Effector memory CD8-positive, alpha-beta T cell (primary cell): ENCODE measurements at places on chromosomes 1 and 21.

DNA sequence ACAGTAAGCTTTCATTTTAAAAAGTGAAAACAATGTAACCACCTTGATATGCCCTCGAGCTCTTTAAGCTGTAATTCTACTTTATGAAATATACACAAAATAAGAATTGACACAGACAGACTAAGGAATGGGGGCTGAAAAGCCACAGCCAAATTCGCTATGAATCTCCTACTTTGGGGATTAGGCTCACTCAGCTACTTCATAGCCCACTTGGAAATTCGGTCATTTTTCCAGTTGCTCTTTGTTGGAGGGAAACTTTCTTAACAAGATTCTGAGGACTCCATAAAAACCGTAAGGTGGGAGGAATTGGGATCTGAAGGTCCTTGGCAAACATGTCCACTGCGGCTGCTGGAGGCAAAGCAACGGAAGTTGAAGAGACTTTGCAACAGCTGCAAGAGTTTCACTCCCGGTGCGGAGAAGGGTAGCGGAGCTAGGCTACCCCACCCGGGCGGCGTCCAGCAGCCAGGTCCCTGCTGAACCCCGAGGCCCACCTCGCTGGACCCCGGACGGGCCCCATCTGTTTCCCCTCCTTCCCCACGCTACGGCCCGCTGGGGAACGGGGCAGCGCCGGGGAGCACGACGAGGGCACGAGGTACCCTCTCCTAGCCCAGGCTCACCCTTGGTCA, 634 bp downstream of the MYCBP start:
- H3K4me1 ChIP-seq, result peaks cover 10% of the 10 kb centered on the region
- no peaks in the 10 kb centered on the region for H3K27me3 ChIP-seq
- H3K27ac ChIP-seq, result peak overlapping the region; percentile 85
- DNase-seq, result peak; percentile 18
- peaks cover 12% of the 10 kb centered on the region for H3K36me3 ChIP-seq

- peaks cover 71% of the 10 kb centered on the region for H3K27me3 ChIP-seq
- no peaks in the 10 kb centered on the region for H3K36me3 ChIP-seq
- H3K4me1 ChIP-seq, result no peaks in the 10 kb centered on the region
- no peak overlapping the region for H3K27ac ChIP-seq
- DNase-seq, result no peak
- H3K4me3 ChIP-seq, result no peak overlapping the region
These were observed 56.1 kb downstream of the ATP5PO start for GRCh38 chr21:33859373-33860102.

GRCh38 chr1:14662116-14662515, 63.6 kb downstream of the KAZN start:
- peaks cover 3% of the 10 kb centered on the region for H3K4me1 ChIP-seq
- no peak for DNase-seq
- H3K4me3 ChIP-seq, result no peak overlapping the region
- H3K36me3 ChIP-seq, result no peaks in the 10 kb centered on the region

DNA sequence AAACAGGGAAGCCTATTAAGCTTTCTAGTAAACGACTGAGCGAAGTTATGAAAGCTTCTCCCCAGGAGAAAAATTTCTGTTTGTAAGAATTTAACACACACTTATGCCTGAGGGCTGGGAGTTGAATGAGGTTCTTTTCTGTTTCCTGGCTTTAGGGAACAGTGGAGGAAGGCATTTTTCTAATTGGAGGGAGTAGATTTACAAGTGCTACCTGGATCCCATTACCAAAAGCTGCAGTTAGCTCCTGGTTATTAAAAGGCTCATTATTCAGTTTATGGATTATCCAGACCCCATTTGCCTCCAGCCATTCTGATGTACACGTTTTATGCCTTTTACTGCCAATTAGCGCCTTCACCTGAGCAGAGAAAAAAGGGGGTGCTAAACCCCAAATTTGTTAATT, 7.5 kb downstream of the ST6GALNAC3 start:
- no peak for DNase-seq
- no peaks in the 10 kb centered on the region for H3K36me3 ChIP-seq
- no peaks in the 10 kb centered on the region for H3K27me3 ChIP-seq
- H3K4me1 ChIP-seq, result no peaks in the 10 kb centered on the region
- no peak overlapping the region for H3K27ac ChIP-seq
- no peak overlapping the region for H3K4me3 ChIP-seq

DNA sequence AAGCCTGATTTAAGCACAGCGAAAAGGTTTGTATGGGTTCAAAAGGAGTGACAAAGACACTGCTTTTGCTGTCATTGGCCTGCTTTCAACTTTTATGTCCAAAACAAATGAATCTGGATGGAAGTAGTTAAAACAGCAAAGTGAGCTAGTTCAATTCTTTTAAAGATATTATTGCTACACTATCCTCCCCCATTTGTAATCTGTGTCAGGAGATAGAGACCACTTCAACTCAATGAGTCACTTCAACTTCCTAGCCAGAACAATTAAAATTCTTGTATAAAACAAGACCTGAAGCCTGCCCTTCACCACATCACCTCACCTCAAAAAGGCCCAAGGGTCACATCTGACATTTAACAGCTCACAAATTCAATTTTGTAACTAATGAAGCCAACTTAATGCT, 364.1 kb upstream of the LYPLAL1 start:
- no peaks in the 10 kb centered on the region for H3K27me3 ChIP-seq
- no peaks in the 10 kb centered on the region for H3K36me3 ChIP-seq
- H3K4me3 ChIP-seq, result no peak overlapping the region

- no peaks in the 10 kb centered on the region for H3K4me1 ChIP-seq
- no peak for DNase-seq
- peaks cover 64% of the 10 kb centered on the region for H3K27me3 ChIP-seq
- no peaks in the 10 kb centered on the region for H3K36me3 ChIP-seq
These were observed 10.4 kb upstream of the FOXE3 start for GRCh38 chr1:47405697-47406096.

- no peaks in the 10 kb centered on the region for H3K27me3 ChIP-seq
- no peak overlapping the region for H3K4me3 ChIP-seq
- DNase-seq, result no peak
These were observed 450.0 kb downstream of the USP25 start for GRCh38 chr21:16179773-16180172.

- DNase-seq, result no peak
- peaks cover 19% of the 10 kb centered on the region for H3K27me3 ChIP-seq
- no peak overlapping the region for H3K4me3 ChIP-seq
- peaks cover 2% of the 10 kb centered on the region for H3K36me3 ChIP-seq
- no peak overlapping the region for H3K27ac ChIP-seq
These were observed 23.3 kb downstream of the RIMKLA start for GRCh38 chr1:42403880-42404400.

- no peaks in the 10 kb centered on the region for H3K36me3 ChIP-seq
- H3K4me3 ChIP-seq, result no peak overlapping the region
- no peak overlapping the region for H3K27ac ChIP-seq
- H3K4me1 ChIP-seq, result peaks cover 25% of the 10 kb centered on the region
- DNase-seq, result no peak
These were observed 242.5 kb upstream of the SGIP1 start for GRCh38 chr1:66291531-66291864.

DNA sequence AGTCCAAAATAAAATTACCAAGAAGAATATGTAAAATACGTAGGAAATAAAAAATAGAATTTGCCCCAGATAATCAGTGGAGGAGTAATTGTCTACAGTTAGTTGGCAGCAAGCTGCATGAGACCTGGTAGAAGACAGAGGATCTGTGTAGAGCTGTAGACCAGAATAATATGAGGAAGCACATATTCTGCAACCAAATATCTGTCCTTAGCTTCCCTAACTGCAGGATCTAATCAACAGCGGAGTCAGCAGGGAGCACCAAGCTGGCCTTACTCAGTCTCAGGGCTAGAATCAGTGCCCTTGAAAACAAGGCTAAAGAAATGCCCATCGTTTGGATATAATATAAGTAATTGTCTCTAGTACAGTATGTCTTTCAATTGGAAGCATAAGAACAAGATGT, 6.1 kb upstream of the GCSAML start:
- H3K4me3 ChIP-seq, result no peak overlapping the region
- no peak for DNase-seq
- peaks cover 23% of the 10 kb centered on the region for H3K27me3 ChIP-seq
- no peak overlapping the region for H3K27ac ChIP-seq

DNA sequence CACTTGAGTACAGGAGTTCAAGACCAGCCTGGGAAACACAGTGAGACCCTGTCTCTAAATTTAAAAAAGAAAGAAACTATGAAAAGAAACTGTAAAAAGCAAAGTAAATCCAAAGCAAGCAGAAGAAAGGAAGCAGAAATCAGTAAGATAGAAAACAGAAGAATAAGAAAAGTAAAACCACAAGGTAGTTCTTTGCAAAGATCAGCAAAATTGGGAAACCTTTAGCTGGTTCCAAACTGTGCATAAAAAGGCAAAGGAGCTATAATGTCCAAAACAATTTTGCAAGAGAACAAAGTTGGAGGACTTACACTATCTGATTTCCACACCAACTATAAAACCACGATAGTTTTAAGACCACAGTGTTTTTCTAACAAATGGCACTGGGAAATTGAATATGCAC, 218.8 kb downstream of the RPS6KC1 start:
- H3K4me3 ChIP-seq, result no peak overlapping the region
- H3K36me3 ChIP-seq, result no peaks in the 10 kb centered on the region
- H3K27me3 ChIP-seq, result no peaks in the 10 kb centered on the region
- no peaks in the 10 kb centered on the region for H3K4me1 ChIP-seq
- DNase-seq, result no peak
- H3K27ac ChIP-seq, result no peak overlapping the region

GRCh38 chr1:28509705-28510272, 3.9 kb downstream of the RCC1 start:
- H3K27ac ChIP-seq, result peak overlapping the region; percentile 92
- H3K27me3 ChIP-seq, result no peaks in the 10 kb centered on the region
- peak overlapping the region; percentile 98 for H3K4me3 ChIP-seq
- peaks cover 54% of the 10 kb centered on the region for H3K4me1 ChIP-seq
- H3K36me3 ChIP-seq, result peaks cover 96% of the 10 kb centered on the region
- no peak for DNase-seq

GRCh38 chr1:183310753-183311479, 107.3 kb downstream of the NMNAT2 start:
- H3K36me3 ChIP-seq, result no peaks in the 10 kb centered on the region
- DNase-seq, result no peak
- H3K27me3 ChIP-seq, result peaks cover 6% of the 10 kb centered on the region
- H3K4me3 ChIP-seq, result no peak overlapping the region
- no peaks in the 10 kb centered on the region for H3K4me1 ChIP-seq

GRCh38 chr21:17829472-17829871, 10.3 kb upstream of the C21orf91 start:
- H3K27ac ChIP-seq, result peak overlapping the region; percentile 17
- H3K4me1 ChIP-seq, result no peaks in the 10 kb centered on the region
- no peak for DNase-seq
- no peaks in the 10 kb centered on the region for H3K36me3 ChIP-seq
- no peak overlapping the region for H3K4me3 ChIP-seq

DNA sequence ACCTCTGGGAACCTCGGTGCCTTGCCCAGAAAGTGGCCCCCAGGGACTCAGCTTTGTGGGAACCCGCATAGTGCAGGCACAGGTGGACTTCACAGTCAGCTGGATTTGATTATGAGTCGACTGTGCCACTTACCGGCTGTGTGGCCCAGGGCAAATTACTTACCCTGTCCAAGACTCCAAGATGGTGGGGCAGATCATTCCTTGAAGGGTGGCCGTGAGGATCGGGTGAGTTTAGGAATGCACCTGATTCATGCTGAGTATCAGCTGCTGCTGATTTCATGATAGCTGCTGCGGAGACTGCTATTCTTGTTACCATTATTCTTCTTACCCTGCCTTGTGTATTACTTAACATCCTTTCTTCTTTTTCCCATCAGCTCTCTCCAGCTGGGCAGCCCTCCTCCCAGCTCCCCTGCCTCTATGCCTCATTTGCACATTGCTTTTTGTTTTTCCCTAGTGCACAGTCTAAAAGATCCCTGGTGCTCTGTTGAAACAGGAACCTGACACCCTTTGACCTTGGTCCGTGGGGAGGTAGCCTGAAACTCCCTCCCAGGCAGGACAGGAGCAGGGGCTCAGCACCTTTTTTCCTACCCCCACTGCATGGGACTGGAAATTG, 40.5 kb upstream of the FHAD1 start:
- no peaks in the 10 kb centered on the region for H3K4me1 ChIP-seq
- no peak for DNase-seq
- no peaks in the 10 kb centered on the region for H3K36me3 ChIP-seq

GRCh38 chr1:78730054-78730453, 80.4 kb downstream of the IFI44 start:
- DNase-seq, result no peak
- H3K36me3 ChIP-seq, result no peaks in the 10 kb centered on the region
- peaks cover 16% of the 10 kb centered on the region for H3K27me3 ChIP-seq
- no peak overlapping the region for H3K4me3 ChIP-seq
- no peak overlapping the region for H3K27ac ChIP-seq

DNA sequence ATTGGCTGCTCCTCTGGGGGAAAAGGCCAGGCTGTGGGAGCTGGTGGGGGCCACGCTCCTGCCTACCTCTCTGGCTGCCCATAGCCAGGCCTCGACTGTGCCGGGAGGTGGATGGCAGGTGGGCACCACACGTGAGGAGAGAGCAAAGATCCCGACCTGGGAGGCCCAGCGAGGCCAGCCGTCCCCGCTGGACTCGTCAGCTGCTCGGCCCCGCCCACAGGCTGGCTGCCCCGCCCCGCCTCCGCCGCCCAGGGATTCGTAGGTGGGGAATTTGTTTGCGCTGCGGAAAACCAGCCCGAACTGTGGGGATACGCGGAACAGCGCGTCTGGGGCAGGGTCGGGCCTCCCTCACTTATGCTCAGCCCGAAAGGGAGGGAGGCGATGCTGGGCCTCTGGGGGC, 31.7 kb downstream of the TP73 start:
- no peak overlapping the region for H3K4me3 ChIP-seq
- H3K4me1 ChIP-seq, result peaks cover 9% of the 10 kb centered on the region
- peaks cover 6% of the 10 kb centered on the region for H3K27me3 ChIP-seq
- DNase-seq, result no peak
- H3K36me3 ChIP-seq, result no peaks in the 10 kb centered on the region

DNA sequence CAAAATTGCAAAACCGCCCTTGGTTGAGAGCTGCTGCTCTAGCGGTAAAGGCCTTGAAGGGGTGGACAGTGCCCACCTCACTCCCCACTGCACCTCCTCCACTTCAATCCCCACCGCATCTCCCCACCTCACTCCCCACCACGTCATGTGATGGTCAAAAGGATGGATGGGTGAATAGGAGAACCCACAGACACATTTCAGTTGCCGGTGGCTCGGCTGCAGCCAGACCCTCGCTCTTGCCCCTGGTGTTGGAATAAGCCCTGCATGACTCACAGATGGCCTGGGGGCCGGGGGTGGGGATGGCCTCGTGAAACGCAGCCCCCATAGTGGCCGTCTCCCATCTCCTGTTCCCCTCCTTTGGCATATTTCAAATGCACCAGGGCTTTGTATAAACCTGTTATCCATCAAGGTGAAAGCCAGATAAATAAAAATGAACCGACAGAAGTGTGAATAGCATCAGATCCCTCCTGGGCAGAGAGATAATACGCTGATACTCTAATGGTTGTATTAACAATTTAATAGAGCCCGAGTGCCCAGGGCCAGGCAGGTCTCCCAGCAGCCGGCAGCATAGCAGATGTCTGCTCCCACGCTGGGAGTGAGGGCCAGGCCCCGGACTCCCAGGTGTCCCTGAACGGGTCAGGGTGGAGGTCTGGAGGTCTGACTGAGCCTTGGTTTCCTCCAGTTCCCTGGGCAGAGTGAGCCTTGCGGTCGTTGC, 300.3 kb downstream of the NPHP4 start:
- no peak for DNase-seq
- H3K27ac ChIP-seq, result no peak overlapping the region
- no peaks in the 10 kb centered on the region for H3K4me1 ChIP-seq
- no peak overlapping the region for H3K4me3 ChIP-seq
